ENCODE measurements at places on chromosomes 7 and 10.

- DNase-seq: no peak
These were observed 91.3 kb downstream of the KIAA1549 start for GRCh38 chr7:138889582-138890498.

DNA sequence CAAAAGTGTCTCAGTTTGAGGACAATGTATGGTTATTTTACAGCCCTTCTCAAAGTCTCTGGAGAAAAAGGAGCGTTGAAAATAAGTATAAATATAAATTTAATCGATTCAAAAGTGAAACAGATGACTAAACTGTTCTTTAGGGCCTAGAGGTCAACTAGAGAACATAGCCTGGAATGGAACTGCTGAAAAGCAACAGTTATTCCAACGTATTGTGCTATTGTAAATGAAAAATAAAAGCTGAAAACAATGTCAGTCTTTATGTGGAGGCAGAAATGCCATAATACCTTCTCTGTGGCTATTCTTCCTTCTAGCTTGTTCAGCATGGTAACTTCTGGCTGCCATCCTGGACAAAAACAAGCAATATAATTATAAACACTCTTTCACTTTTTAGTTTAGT is 362.5 kb downstream of the ARL4A start:
- no peak for DNase-seq

DNA sequence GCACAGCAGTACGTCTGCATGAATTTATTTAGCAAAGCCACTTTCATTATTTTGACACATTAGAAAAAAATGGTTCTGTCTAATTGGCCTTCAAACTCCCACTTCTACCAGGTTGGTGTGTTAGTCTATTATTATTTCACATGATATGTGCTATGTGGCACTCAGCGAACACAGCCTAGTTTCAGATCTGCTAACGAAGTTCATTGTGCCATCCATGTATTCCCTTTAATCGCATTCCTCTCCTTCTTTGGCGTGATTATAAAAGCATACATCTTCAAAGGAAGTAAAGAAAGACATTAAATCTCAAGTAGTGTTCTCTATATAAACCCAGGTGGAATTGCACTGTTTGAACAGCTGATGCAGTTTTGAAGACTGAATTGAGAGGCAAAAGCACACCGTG is 96.4 kb upstream of the CACNA2D1 start:
- no peak for DNase-seq

DNA sequence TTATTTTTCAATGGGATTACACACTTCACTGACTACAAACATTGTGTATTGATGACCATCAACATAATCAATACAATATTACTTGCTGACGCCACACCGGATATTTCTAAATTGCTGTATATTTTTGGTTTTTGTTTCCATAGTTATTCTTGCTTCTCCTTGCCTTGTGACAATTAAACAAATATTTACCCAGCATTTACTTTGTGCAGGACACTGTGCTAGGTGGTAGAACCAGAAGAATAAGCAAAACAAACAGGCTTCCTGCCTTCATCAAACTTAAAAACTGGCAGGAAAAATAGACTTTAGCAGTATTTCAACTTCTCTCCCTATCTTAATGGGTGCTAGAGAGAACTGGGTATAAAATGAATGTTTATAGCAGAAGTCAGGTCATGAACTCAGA is 50.6 kb downstream of the ZNF277 start:
- no peak for DNase-seq

- DNase-seq: no peak
These were observed 1.5 kb downstream of the PAX2 start for GRCh38 chr10:100746784-100747455.

DNA sequence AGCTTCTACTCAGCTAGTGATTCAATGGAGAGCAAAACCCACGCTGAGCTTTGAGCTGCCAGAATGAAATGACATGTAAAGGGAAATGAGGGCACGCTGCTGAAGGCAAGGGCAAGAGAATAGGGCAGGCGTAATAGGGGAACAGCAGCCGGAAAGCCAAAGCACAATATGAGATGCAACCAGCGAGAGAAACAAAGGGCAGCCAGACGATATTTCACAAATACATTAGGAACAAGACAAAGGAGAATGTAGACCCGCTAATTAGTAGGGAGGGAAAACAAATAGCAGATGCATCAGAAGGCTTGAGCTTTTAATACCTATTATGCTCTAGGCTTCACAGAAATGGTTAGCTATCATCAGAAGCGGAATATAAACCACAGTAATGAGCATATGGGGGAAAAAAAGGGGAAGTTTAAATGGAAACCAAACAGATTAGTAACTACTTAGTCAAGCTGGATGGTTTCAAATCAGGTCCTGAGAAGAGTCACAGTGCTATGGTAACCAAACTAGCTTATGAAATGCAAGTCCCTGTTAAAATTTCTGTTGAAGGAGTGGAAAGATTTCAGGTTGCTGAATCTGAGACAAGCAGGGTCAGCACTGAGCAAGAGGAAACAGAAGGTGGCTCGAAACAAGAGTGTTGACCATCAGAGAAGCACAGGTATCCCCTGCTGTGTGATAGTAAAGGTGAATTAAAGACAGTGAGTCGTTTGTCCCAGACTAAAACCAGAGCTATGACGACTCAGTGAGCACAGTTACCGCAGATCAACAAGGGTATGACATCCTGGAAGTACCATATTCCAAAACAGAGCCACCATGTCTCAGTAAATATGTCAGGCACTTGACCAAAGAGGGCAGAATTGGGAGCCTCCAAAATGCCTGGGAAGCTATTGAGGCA is 496.9 kb upstream of the CELF2 start:
- no peak for DNase-seq

- DNase-seq: no peak
These were observed 458.1 kb downstream of the RPS24 start for GRCh38 chr10:78491812-78492211.

- DNase-seq: no peak
These were observed 574.3 kb downstream of the TCERG1L start for GRCh38 chr10:130737186-130737585.

DNA sequence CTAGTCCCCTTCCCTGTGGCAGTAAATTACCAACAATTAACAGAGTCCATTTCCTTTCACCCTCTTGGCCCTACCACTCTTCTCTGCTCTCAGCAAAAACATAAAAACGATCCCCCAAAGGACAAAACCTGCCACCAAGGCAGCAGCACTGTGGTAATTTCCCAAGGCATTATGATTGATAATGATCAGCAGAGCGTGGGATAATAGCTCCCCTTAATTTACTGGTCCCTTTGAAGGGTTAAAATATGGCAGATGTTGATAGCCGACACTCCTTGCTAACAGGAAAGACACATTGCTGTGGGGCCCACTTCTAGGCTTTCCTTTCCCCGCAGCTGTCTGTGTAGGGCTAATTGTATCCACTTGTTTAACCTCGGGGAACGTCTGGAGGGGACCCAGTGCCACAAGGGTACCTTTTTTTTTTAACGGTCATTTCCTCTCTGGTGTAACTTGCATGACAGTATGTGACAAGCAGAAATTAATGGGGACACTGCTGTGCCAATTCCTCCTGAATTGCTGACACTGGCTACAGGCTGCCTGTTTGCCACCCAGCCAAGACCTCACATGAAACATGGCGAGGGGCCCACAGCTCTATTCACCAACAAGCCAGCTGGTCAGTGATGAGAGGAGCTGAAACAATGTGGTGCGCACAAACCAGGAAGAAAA is 81.3 kb downstream of the CDK6 start:
- DNase-seq: no peak

DNA sequence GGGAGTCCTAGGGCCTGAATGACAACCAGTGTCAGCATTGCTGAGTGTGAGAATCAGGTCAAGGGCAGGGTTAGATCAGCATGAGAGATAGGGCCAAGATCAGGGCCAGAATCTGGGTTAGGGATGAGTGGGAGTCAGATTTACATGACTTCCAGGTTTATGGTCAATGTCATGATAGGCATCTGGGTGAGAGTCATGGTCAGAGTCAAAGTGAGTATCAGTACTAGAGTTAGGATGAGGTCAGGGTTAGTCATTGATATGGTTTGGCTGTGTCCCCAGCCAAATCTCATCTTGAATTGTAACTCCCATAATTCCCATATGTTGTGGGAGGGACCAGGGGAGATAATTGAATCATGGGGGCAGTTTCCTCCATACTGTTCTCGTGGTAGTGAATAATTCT is 12.3 kb downstream of the MRPS24 start:
- DNase-seq: no peak

DNA sequence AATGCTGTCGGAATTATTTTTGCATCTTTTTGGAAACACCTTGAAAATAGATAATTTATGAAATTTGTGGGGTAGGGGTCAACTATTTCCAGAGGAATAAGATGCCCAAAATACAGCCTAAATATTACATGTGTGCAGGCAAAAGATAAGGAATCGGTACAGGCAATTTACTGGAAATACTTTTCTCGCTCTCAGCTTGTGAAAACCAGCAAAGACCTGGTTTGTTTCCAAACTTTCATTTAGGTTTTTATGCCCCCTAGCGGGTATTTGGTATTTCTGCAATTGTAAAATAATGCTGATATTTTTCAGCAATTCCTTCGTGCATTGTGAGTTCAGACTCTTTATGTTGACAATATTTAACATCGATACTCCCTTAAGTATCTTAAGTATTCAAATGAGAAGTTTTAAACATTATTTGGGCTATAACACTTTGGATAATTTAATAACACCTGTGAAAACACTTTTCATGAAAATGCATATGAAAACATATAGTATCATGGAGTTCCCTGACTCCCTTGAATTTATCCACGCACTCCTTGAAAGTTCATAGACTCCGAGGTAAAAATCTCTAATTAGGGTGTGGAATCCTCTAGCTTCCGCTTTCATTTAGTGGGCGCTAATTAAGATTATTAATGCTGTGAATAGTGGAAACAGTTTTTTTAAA is 132.4 kb downstream of the TSPAN12 start:
- DNase-seq: no peak

DNA sequence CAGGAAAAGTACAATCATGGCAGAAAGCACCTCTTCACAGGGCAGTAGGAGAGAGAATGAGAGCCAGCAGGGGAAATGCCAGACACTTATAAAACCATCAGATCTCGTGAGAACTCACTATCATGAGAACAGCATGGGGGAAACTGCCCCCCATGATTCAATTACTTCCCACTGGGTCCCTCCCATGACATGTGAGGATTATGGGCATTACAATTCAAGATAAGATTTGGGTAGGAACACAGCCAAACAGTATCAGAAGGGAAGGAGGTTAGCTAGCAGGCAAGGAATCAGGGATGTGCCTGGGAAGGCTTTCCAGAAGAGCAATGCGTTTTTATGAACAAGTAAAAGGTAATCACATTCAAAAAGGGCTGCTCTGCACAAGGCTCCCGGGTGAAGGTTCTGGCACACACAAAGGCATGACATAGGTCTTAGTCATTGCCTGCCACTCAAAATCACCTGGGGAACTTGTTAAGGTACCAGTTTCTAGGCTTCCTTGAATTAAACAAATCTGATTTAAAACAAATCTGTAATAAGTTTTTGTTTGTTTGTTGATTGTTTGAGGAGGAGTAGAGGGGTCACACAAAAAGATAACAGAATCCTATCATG is 40.9 kb downstream of the BMPER start:
- DNase-seq: no peak

DNA sequence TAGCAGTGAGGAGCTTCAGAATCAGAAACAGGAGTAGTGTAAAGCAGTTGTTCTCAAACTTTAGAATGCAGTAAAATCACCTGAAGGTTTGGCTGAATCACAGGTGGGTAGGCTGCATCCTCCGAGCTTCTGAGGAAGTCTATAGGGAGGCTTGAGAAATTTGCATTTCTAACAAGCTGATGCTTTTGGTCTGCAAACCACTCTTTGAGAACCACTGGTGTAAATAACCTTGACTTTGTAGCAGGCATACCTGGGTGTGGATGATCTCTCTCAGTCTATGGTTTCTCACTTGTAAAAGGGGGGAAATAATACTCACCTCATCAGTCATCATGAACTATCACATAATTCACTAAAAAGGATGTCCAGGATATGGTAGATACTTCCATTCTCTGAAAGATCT is 118.1 kb downstream of the SRI start:
- DNase-seq: no peak

GRCh38 chr10:80144067-80144695 is 11.7 kb downstream of the PLAC9 start:
- DNase-seq: peak; percentile 22

DNA sequence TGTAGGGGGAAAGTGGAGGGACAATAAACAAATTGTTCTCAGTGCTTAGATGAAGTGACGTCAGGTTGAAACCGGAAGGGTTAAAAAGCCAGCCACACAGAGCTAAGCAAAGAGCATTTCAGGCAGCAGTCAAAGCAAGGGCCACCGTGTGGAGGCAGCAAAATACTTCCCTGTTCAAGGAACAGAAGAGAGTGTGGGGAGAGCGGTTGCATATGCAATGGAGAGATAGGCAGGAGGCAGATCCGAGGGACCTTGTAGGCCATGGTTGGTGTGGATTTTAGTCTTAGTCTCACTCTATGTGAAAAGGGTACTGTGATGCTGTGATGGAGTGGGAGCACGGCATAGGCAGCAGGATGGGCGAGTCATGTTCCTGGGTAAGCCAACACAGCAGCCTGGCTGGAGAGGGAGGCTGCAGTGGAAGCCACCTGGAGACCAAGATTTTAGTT is 3.8 kb upstream of the STN1 start:
- peak; percentile 27 for DNase-seq

Data from CD4-positive, alpha-beta memory T cell (primary cell).